RPMI7951 (cell line): ENCODE measurements at places on chromosomes 6 and 20.

- no peak for DNase-seq
Measured at GRCh38 chr20:17782768-17783167, 83.0 kb downstream of the BANF2 start.

DNA sequence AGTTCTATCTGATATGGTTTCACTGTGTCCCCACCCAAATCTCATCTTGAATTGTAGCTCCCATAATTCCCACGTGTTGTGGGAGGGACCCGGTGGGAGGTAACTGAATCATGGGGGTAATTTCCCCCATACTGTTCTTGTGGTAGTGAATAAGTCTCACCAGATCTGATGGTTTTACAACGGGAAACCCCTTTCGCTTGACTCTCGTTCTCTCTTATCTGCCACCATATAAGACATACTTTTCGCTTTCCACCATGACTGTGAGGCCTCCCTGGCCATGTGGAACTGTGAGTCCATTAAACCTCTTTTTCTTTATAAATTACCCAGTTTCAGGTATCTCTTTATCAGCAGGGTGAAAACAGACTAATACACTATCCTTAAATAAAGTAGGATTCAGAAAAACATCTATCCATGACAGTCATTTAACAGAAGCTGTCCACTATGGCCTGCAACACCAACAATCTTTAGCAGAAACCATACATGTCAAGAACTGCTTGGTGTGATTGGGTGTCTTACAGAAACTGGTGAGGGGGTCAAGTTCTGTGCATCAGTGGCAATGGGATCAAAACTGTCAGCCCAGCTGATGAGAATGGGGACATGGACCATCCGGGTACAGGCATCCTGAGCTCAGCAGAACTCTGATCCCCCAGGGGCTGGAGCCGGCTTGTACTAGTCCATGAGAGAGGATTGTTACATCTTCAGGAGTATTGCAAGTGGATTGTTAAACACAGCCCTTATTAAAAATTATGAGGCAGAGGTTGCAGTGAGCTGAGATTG is 59.2 kb downstream of the SCML4 start:
- DNase-seq: no peak

DNA sequence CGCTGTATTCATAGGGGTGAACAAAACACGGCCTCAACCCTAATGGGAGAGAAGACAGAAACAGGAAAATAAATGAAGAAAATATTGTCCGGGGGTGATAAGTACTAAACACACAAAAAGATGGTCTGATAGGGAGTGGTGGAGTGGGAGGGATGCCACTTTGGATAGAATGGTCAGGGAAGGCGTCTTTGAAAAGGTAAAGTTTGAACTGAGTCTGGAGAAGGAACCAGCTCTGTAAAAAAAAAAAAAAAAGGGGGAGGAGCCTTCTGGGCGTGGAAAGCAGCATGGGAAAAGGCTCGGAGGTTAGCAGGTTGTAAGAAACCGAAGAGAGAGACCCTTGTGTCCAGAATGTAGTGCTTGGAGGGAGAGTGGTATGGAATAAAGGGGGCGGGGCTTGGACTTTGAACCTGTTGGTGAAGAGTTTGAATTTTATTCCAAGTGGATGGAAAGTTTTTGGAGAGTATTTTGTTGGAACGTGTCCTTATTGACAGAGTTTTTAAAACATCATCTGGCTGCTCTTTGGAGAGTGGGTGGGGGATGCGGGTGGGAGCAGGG is 1.8 kb downstream of the CHMP4B start:
- peak; percentile 33 for DNase-seq

GRCh38 chr6:168870982-168871381 is 382.7 kb downstream of the THBS2 start:
- no peak for DNase-seq

- no peak for DNase-seq
Measured at GRCh38 chr20:61254881-61255626, 3.0 kb downstream of the CDH4 start.

GRCh38 chr6:33880766-33881165 is 77.0 kb upstream of the MLN start:
- no peak for DNase-seq

DNA sequence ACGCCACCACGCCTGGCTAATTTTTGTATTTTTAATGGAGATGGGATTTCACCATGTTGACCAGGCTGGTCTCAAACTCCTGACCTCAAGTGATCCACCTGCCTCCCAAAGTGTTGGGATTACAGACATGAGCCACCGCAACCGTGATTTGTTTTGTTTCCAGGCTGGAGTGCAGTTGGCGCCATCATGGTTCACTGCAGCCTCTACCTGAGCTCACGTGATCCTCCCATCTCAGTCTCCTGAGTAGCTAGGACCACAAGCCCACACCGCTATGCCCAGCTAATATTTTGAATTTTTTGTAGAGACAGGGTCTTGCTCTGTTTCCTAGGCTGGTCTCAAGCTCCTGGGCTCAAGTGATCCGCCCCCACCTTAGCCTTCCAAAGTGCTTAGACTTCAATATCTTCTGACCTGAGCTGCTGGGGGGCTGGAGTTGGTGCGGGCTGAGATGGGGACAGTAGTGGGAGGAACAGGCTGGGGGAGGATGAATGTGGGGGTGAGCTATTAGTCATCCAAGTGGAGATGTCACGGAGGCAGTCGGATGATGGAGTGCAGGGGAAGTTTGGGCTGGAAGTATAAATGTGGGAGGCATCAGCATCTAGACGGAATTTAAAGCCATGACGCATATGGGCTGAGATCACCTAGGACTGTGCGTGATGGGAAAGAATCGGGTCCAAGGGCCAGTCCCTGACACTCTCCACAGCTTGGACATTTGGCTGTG is 23.1 kb upstream of the ZMYND8 start:
- DNase-seq: peak; percentile 94

GRCh38 chr20:10178727-10179313 is 39.8 kb upstream of the SNAP25 start:
- DNase-seq: no peak

- DNase-seq: no peak
Measured at GRCh38 chr20:9928281-9928737, 89.4 kb upstream of the PAK5 start.

DNA sequence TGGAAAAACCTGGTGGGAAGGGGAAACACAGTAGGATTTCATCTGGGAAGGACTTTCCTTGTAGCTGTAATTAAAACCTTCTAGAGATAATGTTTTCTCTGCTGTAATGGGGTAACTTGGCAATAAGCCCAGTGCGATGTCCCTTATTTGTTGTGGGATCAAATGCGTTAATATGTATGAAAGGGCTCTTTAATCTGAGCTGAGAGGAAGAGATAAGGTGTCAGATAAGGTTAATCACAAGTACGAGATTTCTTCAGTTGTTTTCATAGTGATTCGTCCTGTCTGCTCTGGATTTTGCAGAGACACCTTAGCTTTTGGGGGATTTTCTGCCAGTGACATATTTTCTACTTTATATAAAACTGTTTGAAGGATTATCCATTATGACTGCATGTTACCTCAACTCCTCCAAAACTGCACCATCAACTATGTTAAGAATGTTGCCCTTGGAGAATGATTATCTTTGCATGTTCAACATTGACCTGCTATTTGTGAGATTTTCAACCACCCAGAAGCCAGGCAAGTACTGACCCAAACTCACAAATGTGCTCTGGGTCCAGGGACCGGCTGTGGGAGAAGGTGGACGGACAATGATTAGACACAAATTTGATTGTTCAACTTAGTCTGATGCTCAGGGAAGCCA is 21.2 kb upstream of the ELOVL5 start:
- DNase-seq: no peak

GRCh38 chr6:42933205-42933604 is 3.9 kb downstream of the CNPY3 start:
- DNase-seq: no peak

DNA sequence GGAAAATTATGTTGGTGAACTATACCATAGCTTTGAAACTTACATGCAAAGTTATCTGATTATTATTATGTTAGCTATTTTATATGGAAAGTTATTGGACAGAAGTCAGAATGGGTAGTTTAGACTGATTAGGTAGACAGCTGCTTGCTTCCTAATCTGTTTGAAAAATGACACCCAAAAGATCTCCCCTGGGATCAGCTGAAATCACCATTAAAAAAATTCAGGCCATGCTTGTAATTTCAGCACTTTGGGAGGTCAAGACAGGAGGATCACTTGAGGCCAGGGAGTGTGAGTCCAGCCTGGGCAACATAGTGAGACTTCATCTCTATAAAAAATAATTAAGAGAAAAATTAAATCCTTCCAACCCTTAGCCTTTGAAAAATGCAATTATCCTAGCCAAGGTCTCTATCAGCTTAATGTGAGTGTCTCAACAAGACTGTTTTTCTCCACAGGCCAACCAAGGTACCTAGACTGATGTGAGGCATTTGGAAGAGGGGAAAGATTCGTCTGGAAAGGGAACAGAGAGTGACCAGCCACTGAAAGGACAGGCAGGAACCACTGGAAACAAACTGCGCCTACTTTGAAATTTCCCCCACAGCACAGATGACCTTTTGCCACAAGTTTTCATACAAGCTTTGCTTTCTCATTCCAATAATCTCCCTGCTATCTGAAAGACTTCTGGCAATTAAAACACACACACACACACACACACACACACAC is 232.3 kb downstream of the GMPR start:
- no peak for DNase-seq

- no peak for DNase-seq
Measured at GRCh38 chr6:44676246-44676790, 288.8 kb downstream of the CDC5L start.

- no peak for DNase-seq
Measured at GRCh38 chr20:21179757-21180156, 53.9 kb downstream of the KIZ start.

GRCh38 chr6:6152060-6152459 is 145.3 kb upstream of the NRN1 start:
- no peak for DNase-seq

GRCh38 chr6:136563386-136564152 is 13.3 kb upstream of the MAP7 start:
- DNase-seq: no peak

- DNase-seq: peak; percentile 20
Measured at GRCh38 chr20:2752567-2753460, 47.6 kb downstream of the CPXM1 start.

- no peak for DNase-seq
Measured at GRCh38 chr20:17014217-17014616, 212.6 kb upstream of the PCSK2 start.

- DNase-seq: peak; percentile 88
Measured at GRCh38 chr20:37192137-37192854, 12.9 kb upstream of the MROH8 start.

GRCh38 chr6:111461860-111462259 is 21.2 kb downstream of the REV3L start:
- peak; percentile 31 for DNase-seq

- DNase-seq: no peak
Measured at GRCh38 chr6:68158256-68158655, 476.8 kb upstream of the ADGRB3 start.

- DNase-seq: no peak
Measured at GRCh38 chr20:51583073-51583472, 40.6 kb upstream of the NFATC2 start.

DNA sequence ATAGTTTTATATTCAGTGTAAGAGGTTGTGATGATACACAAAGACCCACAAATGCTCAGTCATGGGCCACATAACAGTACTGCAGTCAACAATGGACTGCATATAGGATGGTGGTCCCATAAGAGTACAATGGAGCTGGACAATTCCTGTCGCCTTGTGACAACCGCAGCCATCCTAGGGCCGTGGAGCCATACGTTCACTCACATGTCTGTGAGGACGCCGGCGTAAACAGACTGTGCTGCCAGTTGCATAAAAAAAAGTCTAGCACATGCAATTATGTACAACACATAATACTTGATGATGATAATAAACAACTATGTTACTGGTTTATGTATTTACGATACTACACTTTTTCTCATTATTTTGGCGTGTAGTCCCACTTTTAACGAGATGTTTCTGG is 30.9 kb downstream of the BFSP1 start:
- DNase-seq: no peak

GRCh38 chr20:36070451-36070850 is 84.1 kb upstream of the EPB41L1 start:
- peak; percentile 45 for DNase-seq

DNA sequence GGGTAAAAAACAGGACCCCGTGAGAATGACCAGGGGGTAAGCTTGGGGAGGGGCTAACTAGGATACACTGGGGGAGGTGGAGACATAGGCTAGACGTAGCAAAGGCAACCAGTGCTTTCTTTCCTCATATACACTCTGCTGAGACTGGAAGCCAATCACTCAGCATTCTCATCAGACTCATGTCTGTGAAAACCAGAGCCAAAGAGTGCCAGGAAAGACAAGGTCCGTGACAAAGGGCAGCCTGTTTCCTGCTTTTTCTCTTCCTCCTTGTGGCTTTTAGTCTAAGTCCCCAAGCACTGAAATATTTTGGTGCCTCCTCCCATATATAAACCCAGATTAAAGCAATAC is 97.9 kb upstream of the NEDD9 start:
- DNase-seq: peak; percentile 50

GRCh38 chr6:70412252-70413113 is 825 bp upstream of the FAM135A start:
- DNase-seq: no peak

- peak; percentile 78 for DNase-seq
Measured at GRCh38 chr6:153790048-153790447, 249.0 kb upstream of the OPRM1 start.

DNA sequence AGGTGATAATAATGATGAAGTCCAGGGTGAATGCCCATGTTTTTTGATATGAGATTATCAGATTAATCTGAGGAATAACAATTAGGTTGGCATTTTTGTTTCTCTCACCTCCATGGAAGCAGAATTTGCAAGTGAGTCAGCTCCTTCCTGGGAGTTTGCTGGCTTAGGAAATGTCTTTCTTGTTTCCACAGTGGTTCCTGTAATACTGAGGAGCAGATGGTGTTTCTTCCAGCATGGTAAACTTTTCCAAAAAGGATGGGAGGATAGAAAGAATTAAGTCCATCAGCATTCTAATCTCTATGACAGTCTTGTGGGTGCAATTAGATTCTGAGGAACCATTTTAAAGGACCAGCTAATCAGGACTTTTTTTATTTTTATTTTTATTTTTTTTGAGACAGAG is 40.5 kb downstream of the SNAP25 start:
- DNase-seq: no peak

GRCh38 chr6:48979806-48980205 is 483.2 kb downstream of the MMUT start:
- no peak for DNase-seq

DNA sequence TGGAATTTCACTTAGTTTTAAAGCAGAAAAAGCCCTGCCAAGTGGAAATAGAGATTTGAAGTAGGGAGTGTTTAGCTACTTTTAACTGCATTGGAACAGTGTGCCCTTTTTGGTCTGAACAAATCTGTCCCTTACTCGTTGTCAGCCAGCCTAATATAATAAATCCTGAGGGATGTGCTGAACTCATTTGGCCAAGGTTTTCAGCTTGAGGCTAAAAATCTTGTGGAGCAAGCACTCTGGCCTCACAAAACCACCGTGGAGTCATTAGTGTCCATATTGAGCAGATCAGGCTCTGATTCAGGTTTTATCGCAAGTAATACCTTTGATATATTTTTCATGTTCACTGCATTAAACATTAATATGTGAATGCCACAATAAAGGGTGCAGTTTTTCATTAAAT is 383.5 kb downstream of the FRK start:
- peak; percentile 46 for DNase-seq

GRCh38 chr6:115511771-115512170 is 548.9 kb downstream of the FRK start:
- DNase-seq: no peak

- no peak for DNase-seq
Measured at GRCh38 chr6:81215092-81215432, 537.4 kb downstream of the TENT5A start.

- peak; percentile 70 for DNase-seq
Measured at GRCh38 chr6:34986845-34987246, 97.8 kb downstream of the ANKS1A start.
